Kasumi-1 (cell line): ENCODE measurements at places on chromosomes 5 and 9.

DNA sequence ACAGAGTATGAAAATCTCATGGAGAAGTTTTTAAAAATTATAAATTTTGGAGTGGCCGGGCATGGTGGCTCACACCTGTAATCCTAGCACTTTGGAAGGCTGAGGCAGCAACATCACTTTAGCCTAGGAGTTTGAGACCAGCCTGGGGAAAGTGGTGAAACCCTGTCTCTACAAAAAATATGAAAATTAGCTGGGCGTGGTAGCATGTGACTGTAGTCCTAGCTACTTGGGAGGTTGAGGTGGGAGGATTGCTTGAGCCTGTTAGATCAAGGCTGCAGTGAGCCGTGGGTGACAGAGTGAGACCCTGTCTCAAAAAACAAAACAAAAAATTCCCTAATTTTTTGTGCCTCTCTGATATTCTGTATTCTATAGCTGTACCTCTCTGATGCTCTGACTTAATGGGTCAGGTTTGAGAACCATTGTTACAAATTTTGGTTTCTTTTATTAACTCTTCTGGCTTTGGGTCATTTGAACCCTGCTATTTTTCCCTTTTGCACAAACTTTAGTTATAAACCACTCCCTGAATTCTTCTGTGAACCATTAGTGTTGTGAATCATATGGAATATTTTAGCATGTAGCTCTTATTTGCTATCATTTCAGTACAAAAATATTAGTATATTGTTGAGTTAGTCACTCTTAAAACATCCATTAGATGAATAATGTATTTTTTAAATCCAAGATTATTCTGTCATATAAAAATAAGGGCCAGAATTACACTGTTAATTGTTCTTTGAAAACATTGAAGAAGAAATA is 51.0 kb downstream of the FER start:
- no peak for DNase-seq

GRCh38 chr5:1152771-1153282 is 41.0 kb upstream of the SLC12A7 start:
- no peak for DNase-seq

DNA sequence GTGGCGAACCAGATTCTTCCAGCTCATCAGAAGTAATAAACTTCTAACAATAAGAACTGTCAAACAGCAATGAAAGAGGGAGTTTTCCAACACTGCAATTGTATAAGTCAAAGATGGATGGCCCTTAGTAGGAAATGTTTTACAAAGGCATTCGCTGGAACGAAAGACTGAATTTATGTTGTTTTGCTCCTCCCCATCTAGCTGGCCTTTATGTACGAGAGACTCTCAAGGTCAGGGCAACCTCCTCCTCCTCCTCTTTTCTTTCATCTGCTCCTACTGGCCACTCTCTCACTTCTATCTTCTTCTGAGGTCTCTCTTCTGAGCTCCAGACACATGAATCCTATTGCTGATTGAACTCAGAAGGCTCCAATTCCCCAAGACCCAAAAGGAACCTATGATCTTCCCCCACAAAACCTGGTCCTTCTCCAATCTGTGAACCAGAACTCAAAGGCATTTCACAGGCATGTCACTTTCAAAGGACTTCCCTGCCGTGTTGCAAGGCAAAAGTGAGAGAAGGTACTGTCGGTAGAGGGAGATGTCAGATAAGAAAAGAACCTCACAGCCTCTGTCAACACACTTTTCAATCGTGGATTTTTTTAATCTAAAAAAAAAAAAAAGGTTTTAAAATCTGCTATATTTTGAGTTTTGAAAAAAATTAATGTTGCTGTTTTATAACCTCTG is 28.5 kb upstream of the PUM3 start:
- DNase-seq = peak; percentile 15

DNA sequence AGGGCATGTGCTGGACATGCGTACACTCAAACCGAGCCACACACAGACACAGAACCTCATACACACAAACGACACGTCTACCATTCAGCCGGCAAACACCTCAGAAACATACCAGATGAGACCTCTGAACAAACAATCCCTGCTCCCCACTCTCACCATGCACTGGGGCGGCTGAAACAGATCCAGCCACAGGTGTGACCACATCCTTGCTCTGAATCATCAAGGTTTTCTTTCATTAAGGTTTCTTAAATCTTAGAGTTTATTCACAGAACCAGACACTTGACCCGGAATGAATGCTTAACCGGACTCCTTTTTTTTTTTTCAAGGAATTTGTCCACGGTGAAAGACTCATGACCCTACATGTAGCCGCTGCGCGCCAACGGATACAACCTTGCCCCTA is 26.2 kb downstream of the TERT start:
- DNase-seq = no peak

GRCh38 chr9:93624431-93624834 is 48.0 kb downstream of the PHF2 start:
- DNase-seq = no peak

DNA sequence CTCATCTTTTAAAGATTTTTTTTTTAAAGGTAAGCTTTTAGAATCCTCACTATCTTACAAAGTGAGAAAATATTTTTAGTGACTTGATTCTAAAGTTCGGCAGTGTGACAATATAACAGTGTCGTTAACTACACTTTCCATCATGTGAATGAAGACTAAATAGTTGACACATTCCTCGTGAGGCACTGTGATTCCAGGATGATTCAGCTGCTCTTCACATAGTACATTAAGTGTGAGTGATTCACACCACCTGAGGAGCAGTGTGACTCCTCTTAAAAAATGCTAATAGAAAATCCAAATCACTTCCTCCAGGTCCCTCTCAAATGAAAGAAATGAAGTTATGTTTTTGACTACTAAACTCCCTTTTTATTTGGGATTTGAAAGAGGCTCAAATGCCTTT is 589.5 kb downstream of the GABRG2 start:
- DNase-seq = no peak

DNA sequence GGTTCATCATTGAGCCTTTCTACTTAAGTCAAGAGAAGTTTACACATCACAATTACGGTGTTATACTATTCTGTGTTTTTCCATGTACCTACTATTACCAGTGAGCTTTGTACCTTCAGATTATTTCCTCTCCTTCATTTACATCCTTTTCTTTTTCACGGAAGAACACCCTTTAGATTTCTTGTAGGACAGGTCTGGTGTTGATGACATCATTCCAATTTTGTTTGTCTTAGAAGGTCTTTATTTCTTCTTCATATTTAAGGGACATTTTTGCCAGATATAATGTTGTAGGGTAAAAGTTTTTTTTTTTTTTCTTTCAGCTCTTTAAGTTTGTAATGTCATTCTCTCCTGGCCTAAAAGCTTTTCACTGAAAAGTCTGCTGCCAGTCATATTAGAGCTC is 637.1 kb upstream of the RIOK2 start:
- no peak for DNase-seq

GRCh38 chr9:132288361-132288760 is 66.4 kb downstream of the SETX start:
- DNase-seq = no peak

- no peak for DNase-seq
Measured at GRCh38 chr9:4890242-4890641, 94.8 kb upstream of the JAK2 start.

DNA sequence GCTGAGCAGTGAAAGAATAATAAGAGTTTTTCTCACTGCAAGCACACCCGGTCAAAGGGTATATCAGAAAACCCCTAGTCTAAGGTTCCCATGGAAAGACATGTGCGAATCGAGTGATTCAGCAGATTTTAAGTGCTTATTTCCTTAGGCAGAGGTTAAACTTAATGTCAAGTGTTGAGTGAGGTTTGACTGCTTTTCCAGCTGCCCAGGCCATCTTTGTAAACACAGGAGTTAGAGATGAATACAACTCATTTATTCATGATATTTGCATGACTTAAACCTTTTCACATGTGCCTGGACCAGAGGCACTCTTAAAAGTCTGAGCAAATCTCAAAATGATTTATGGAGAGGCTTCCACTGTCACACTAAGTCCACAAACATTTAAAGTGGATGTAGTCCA is 137.8 kb upstream of the RGMB start:
- DNase-seq = no peak

- no peak for DNase-seq
Measured at GRCh38 chr5:13910201-13910600, 34.3 kb downstream of the DNAH5 start.

DNA sequence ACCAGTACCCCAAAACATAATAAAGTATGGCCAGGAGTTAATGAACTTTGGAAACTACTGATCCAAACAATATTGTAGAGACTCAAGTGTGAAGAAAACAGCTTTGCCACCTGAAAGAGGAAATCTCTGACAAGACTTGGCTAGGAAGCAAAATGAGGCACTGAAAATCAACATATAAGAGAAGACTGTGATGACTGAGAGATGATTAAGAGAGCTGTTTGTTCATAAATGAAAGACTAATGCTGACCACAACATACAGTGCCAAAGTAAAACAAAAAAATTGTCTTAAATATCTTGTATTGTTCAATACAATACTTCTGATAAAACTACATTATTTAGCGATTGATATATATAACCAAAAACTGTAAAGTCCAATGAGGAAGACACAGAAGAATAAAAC is 7.2 kb downstream of the RC3H2 start:
- DNase-seq = no peak

- DNase-seq = no peak
Measured at GRCh38 chr9:118028225-118028624, 324.0 kb downstream of the TLR4 start.

- DNase-seq = no peak
Measured at GRCh38 chr9:36969216-36969771, 64.8 kb downstream of the PAX5 start.

- no peak for DNase-seq
Measured at GRCh38 chr5:171614511-171614910, 171.1 kb upstream of the SMIM23 start.

DNA sequence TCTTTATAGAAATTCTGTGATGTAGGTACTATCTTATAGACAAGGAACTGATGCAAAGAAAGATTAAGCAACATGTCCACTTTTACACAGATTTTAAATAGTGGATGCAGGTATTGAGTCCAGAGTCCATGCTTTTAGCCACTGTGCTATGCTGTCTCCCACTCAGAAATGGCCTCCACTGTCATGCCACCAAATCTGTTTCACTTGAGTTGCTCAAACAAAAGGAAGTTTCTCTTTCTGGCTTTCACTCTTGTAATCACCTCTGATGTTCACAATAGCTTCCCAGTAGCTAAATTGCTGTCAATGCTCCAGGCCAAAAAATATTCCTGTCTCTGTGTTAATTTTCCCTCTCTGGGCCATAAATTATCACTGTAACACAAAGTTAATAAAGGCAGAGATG is 77.0 kb upstream of the RASA1 start:
- no peak for DNase-seq

DNA sequence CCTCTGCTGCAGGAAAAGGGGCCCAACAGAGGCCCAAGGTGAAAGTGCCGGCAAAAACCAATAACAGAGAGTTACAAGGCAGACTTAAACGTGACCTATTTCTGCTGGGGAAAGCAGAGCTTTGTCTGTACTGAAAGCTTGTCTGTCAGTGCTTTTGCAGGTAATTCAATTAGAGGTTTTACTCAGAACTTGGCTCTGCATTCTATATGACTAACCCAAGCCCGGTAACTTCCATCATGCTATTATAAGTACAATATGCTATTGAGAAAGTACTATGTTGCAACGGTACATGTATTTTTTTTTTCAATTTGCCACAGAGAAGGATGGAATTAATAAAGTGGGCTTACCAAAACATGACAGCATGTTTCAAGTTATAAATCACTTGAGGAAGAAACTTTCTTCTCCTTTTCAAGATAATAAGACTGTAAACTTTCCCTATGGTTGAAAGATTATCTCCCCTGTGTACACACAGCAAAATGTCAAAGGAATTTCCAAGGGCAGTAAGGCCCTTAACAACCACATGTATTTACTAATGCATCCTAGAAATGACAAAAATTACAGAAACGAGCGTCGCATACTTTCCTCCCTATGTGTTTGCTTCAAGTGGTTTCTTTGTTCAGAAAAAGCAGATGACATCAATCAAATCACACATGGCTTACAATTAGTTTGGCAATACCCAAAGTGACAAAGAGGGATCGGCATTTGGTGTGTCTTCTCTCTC is 282.4 kb downstream of the EFNA5 start:
- peak; percentile 34 for DNase-seq

- no peak for DNase-seq
Measured at GRCh38 chr5:173231381-173231766, 3.6 kb downstream of the NKX2-5 start.

DNA sequence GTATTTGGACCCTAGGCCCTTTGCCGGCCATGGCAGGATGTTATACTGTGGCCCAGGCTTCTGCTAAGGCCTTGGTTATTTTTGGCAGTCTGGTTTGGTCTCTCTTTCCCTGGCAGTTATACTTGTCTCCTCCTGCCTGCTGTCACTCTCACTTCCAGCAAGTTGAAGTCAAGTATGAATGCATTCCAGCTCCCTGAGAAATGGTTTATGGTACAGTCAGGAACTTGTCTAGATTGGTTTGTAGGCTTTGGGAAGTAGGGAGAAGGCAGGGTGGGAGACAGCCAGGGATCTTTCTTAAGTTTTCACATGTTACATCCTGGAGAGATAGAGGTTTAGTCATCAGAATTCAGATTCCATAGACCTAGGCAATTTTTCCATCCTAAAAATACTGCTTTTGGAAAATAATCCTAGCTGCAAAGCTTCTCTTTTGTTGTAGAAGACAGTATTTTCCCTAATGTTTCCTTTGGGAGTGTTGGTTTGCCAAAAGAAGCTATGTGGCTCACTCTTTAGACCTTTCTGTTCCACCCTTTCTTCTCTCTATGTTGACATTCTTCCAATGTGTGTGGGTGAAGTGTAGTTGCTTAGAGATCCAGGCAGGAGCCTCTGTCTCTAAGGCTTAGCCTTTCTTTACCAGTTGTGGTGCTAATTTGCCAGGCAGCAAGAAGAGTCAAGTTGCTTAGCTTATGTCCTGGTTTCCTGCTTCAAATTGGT is 2.5 kb upstream of the KDM3B start:
- DNase-seq = no peak

- DNase-seq = no peak
Measured at GRCh38 chr5:168334280-168334679, 42.8 kb downstream of the WWC1 start.
